ENCODE measurements at places on chromosomes 5 and 9.

- no peak for DNase-seq
Measured at GRCh38 chr5:170380361-170380951, 8.7 kb downstream of the KCNMB1 start.

DNA sequence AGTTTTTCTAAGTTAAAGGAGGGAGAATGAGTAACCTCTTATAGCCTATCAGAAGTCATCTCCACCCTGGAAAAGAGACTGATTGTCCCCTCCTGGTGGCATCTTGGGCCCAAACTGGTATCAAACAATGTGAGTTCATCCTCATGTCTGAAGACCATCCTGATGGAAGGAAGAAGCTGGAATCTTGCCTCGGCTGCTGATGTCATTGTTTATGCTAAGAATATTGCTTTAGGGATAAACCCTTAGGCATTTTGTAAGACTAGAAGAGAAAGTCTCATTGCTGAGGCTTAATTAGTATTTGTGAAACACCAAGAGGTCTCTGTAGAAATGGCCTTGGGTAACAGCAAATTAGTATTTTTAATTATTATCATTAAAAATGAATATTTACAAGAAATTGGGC lies 65.7 kb upstream of the KCNN2 start:
- no peak for DNase-seq

- no peak for DNase-seq
Measured at GRCh38 chr5:958701-959571, 49.7 kb upstream of the NKD2 start.

GRCh38 chr9:121989010-121989409 lies 104.1 kb downstream of the TTLL11 start:
- no peak for DNase-seq

- no peak for DNase-seq
Measured at GRCh38 chr5:123960526-123960925, 448.5 kb downstream of the CSNK1G3 start.

DNA sequence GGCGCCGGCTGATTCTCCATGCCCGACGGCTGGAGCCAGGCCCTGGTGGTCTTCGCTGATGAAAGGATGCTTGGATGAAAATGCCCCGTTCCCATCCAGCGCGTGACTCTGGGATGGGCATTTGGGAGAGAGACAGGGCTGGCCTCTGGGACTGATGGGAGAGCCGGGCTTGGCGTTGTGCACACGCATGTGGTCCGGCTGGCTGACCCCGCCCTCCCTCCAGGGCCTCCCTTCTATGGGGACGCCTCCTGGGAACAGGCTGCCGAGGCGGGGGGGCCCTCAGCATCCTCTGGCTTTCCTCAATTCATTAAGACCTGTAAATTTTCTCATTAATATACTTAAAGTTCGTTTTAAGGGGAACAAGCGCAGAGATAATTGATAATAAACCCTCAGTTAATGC lies 36.8 kb downstream of the UNC5A start:
- no peak for DNase-seq

- no peak for DNase-seq
Measured at GRCh38 chr9:91117959-91118703, 243.6 kb downstream of the AUH start.

GRCh38 chr5:146026307-146027010 lies 78.9 kb downstream of the PLAC8L1 start:
- DNase-seq: no peak

DNA sequence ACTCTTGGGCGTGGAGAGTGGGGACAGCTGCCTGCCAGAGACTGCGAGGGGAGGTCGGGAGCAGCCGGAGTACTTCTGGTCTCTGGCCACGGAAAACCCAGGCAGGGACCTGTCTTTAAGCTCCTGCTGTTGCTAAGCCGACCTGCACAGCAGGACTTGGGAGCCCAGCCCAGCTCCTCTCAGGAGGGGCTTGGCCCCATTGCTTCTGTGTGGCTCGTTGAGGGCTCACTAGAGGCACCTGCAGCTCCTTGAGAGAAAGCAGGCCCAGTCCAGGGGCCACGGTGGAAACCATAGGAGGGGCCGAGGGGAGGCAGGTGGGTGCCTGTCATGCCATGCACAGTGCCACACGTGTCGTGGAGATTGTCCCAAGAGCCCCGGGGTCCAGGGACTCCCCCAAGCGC lies 3.3 kb upstream of the LCN2 start:
- DNase-seq: no peak
